Sciatic nerve (tissue), 2 donors: ENCODE measurements at places on chromosomes 4 and X.

DNA sequence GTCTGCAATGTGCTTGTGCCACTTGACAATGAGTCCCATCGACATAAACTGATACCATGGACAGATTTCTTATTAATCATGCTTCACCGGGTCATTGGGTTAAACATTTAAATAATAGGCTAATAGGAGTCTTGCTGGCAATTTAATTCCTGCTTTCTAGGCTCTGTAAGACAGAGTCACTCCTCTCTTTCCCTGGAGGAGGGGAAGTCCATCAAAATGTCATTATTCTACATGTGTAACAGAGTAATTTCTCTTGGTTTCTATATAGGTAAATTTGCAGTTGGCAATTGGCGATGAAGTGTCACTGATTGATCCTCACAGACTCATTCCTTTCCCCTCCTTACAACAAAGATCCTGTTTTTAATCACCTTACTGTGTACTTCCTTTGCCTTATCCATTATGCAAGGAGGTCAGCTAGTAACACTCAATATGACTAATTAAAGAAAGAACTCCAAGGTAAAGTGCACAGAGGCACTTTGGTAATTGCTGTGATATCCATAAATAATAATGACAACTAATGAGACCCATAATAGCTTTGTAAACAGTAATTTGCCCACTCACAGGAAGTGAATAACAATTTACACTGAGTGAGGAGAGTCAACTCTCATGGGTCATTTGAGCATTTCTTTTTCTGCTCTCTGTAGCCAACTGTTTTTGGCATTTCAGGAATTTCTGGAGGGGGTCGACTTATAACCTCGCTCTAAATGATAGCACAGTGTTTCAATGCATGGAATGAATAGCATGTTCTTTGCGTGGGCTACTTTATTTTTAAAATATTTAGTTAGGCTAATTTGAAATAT, 184.0 kb downstream of the UGT8 start:
- DNase-seq: no peak

DNA sequence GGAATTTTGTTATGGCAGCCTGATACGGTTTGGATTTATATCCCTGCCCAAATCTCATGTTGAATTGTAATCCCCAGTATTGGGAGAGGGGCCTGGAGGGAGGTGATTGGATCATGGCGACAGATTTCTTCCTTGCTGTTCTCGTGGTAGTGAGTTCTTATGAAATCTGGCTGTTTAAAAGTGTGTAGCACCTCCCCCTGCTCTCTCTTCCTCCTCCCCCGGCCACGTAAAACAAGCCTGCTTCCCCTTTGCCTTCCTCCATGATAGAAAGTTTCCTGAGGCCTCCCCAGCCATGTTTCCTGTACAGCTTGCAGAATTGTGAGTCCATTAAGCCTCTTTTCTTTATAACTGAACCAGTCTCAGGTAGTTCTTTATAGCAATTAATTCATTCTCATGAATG, 37.9 kb downstream of the SUPT20HL2 start:
- DNase-seq: no peak

- no peak for DNase-seq
These were observed 18.8 kb upstream of the DSPP start for GRCh38 chr4:87589531-87589930.

DNA sequence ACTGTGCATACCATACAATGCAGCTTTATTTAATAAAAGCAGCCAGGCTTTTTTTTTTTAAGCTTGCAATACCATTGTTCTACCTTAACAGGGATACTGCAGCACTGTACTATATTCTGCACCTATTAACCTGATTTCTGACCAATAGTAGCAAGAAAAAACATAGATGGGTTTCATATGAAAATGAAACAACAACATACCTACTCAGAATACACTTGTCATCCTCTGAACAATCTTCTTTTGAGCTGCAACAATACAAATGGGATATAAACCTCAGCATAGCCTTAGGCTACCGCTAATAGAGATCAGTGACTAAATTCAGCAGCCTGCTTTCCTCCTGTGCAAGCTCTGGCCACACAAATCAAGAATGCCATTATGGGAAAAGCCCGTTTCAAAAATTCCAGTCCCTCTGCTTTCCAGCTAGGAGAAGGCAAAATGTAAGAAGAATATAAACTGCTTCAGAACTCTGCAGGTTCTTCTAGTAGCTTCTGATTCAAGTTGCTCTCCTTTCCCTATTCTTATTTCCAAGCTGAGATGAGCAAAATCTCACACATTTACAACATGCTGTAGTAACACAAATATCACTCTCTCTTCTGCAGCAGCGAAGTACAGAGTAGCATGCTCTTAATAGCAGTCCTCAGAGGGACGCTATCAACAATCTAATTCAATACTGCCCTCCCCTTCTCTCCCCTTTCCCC, 143.4 kb downstream of the KLHL13 start:
- DNase-seq: no peak

GRCh38 chrX:45128896-45129454, 71.7 kb downstream of the DIPK2B start:
- no peak for DNase-seq

- DNase-seq: no peak
These were observed 90.7 kb upstream of the DCLK2 start for GRCh38 chr4:149987330-149988086.

GRCh38 chr4:60884587-60884986, 315.5 kb upstream of the ADGRL3 start:
- DNase-seq: no peak

- DNase-seq: no peak
These were observed 252.3 kb upstream of the ZIC3 start for GRCh38 chrX:137313627-137314026.

- DNase-seq: no peak
These were observed 189.7 kb upstream of the SLIT2 start for GRCh38 chr4:20062054-20062453.

- DNase-seq: no peak
These were observed 484.2 kb downstream of the BCOR start for GRCh38 chrX:39613482-39613995.

GRCh38 chrX:24619647-24620046, 27.5 kb downstream of the PCYT1B start:
- peak; percentile 59 for DNase-seq

GRCh38 chr4:4677556-4678522, 136.0 kb upstream of the STX18 start:
- DNase-seq: no peak

DNA sequence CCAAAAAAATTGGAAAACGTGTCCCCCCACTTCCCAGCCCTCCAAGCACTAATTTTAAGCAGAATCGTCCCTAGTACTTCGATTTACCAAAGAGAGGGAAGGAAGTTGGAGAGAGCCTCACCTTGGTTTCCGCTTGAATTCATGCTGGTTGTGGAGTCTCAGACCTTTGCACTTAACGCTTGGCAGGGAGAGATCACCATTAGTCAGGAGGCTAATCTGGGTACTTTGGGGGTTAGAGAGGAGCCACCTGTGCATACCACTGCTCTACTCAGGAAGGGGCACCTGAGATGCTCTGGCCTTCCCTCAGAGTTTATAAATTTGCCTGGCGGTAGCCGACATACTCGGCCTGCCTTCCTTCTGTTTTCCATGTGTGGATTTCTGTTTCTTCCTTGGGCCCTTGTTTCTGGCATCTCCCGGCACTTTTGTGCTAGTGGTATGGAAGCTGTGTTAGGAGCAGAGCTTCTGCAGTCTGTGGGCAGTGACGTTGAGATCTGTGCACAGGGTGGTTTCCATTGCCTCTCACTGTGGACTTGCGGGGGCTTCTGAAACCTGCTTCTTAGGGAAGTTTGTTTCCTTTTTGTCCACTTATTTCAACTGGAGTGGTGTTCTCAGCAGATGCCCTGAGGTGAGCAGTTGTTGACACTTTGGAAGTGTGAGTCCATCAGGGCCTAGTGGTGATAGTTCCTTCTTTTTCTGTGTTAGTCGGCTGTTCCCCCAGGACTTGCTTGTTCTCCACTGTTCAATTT, 104.2 kb downstream of the TMEM131L start:
- no peak for DNase-seq

GRCh38 chrX:65745427-65745826, 78.0 kb downstream of the MSN start:
- DNase-seq: no peak

DNA sequence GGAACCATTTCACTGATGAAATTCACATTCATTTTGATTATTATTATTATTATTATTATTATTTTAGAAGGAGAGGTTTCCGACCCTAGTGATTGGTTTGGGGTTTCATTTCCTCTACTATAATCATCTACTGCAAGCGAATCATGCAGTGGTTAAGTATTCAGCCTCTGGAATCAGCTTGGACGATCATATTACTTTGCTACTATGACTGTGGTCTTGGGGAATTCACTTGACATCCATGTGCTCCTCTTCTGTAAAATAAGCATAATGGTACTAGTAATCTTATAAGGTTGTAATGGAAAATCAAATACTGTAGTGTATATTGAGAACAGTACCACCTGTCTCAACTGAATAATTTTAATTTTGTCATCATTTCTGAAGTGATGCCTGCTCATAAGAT, 132.1 kb upstream of the SLC4A4 start:
- no peak for DNase-seq

- DNase-seq: no peak
These were observed 4.5 kb downstream of the MAP7D2 start for GRCh38 chrX:20112022-20112774.

DNA sequence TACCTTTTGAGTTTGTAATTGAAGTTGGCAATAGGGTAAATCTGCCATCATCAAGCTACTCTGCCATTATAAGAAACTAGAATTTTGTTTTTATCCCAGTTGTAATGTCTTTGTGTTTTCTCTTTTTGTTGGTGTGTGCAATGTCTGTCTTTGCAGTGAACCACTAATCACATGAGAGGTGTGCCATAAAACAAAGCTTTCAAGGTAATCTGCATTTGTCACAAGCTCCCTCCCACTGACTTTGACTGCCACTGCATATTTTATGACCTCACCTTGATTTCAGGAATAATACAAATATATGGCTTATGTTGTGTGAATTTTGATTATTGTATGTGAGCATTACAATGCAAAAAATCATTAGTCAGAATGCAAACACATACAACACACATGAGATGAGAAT, 9.0 kb upstream of the GBA3 start:
- DNase-seq: no peak

DNA sequence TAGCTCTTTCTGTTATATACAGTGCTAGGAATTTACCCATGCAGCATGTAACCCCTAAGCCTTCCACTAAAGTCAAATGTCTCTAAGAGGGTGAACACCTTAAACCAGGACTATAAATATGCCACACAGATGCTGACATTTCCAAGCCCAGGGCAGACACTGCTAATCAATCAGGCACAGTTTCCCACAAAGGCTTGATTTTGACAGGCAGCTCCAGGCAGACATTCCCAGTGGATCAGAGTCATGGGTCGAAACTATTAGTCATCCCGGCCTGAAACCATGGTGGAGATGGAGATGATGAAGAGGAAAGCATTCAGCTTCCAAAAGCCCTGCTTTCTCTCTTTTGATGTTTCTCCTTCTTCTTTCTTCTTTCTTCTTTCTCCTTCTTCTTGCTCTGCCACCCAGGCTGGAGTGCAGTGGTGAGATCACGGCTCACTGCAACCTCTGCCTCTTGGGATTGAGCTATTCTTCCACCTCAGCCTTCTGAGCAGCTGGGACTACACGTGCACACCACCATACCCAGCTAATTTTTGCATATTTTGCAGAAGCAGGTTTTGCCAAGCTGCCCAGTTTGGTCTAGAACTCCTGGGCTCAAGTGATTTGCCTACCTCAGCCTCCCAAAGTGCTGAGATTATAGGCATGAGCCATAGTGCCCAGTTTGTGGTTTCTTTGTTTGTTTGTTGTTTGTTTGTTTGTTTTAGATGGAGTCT, 21.0 kb upstream of the SORCS2 start:
- DNase-seq: peak; percentile 22

GRCh38 chrX:17154001-17154400, 207.5 kb downstream of the REPS2 start:
- no peak for DNase-seq

GRCh38 chr4:176334066-176334465, 14.3 kb downstream of the SPCS3 start:
- no peak for DNase-seq

GRCh38 chrX:113980953-113981352, 602.9 kb upstream of the HTR2C start:
- no peak for DNase-seq

GRCh38 chrX:68503836-68504636, 5.2 kb downstream of the YIPF6 start:
- no peak for DNase-seq

- DNase-seq: no peak
These were observed 42.7 kb upstream of the CTAG2 start for GRCh38 chrX:154695911-154696675.

DNA sequence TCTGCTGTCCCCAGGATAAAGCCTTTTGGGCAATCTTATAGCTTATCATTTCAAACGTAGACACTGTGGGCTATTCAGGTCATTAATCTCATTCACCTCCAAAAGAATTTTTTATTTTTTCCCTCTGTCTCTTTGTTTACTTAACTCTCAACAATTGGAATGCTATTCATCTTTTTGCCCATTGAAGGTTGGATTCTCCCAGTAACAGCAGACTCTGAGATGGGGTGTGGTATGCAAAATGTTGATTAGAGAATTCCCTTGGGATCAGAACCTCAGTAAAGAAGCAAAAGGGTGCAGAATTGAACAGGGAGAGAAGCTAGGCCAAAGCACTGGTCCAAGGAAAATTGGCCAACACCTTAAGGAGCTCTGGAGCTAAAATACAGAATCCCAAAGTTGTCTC, 60.4 kb downstream of the CAMK2D start:
- DNase-seq: no peak

DNA sequence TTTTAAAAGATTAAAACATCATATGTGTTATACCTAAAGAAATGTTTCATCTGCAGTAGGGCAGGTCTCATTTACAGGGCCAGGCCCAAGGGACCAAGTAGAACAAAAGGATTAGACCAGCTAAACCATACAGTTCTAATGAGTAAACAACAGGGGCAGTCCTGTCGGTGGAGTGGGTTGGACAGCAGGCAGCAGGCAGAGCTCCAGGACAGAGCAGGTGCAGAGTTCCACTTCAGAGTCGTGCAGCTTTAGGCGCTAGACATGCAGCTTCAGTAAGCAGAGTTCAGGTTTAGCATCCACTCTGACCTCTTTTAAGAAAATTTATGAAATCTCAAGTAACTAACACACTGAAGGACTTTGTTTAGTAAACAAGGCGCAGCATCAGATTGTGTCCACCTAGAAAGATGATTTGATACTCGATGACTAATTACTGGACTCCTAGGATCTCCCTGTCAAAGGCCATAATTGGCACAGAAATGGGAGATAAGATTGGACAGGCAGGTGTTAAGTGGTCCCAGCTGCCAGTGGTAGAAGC, 487.7 kb upstream of the INTU start:
- no peak for DNase-seq
